Vagina (tissue), 2 donors: ENCODE measurements at places on chromosomes 6 and 20.

- DNase-seq: no peak
Measured at GRCh38 chr20:11432407-11432806, 485.3 kb upstream of the BTBD3 start.

DNA sequence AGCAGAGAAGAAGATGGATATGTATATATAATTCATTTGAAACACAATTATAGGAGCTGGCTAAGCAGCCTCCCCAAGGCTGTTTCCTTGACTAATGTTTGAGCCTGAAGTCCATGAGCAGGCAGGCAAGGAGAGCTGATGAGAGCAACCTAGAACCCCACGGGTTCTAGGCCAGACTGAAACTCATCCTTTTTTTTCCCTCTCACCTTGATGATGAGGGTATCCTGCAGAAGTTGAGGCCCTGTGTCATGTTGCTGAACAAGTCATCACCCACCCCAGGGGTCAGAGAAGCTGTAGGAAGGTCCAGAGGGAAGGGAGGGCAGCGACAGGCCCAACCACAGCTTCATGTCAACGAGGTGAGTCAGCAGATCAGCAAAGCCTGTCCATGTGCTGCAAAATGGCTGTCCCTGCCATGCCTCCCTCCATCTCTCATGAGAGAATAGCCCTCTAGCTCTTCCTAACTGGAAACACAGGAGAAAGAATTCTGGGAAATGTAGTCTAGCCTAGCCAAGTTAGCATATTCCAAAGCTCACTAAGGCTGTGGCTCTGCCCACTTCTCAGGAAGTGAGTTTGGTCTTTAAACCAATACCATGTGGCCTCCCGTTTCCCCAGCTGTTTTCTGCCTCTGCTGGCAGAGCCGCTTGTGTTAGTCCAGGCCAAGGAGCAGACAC is 91.3 kb upstream of the DTNBP1 start:
- no peak for DNase-seq

- DNase-seq: no peak
Measured at GRCh38 chr6:99522531-99522930, 7.3 kb upstream of the USP45 start.

DNA sequence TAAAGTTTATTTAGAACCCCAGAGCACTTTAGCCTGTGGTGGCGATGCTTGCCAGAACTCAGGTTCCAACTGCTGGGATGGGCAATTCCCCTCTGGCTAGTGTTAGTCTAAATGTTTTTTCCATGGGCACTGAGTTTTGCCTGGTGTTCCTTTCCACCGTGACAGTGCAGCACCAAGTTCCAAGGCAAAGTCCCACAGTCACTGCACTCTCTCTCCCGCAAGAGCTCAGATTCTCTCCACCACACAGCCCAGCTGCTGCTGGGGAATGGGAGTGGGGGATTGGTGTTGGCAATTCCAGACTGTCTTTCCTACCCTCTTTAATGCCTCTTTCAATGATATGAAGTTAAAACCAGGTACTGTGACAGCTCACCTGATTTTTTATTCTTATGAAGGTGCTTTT is 247.6 kb downstream of the ALDH8A1 start:
- DNase-seq: no peak

- DNase-seq: no peak
Measured at GRCh38 chr6:70059039-70059719, 192.8 kb downstream of the COL19A1 start.

DNA sequence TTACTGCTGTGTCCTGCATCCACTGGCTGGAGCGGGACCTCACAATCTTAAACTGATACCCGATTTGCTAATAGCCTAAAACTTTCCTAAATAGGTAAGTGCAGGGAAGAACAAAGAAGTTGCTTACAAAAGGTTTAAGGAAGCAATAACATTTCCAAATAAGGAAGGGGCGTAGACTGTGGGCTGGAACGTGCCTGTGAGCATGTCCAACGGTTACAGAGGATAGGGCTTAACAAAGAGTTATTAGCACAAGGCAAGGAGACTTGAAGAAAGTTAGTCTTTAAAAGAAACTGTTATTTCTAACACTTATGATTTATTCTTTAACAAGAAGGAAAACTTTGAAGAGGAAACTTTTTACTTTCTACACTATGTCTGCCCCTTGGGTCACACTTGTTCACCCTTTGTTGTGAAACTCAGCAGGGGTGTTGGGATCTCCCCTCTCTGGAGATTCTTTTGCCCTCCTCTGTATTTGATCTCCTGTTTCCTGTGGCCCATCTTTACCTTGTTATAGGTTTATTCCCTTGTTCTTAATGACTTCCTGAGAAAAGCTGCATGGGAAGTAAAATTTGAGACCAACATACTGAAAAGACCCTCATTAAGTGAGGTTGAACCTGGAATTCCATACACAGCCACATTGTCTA is 28.7 kb downstream of the KAT14 start:
- DNase-seq: no peak

DNA sequence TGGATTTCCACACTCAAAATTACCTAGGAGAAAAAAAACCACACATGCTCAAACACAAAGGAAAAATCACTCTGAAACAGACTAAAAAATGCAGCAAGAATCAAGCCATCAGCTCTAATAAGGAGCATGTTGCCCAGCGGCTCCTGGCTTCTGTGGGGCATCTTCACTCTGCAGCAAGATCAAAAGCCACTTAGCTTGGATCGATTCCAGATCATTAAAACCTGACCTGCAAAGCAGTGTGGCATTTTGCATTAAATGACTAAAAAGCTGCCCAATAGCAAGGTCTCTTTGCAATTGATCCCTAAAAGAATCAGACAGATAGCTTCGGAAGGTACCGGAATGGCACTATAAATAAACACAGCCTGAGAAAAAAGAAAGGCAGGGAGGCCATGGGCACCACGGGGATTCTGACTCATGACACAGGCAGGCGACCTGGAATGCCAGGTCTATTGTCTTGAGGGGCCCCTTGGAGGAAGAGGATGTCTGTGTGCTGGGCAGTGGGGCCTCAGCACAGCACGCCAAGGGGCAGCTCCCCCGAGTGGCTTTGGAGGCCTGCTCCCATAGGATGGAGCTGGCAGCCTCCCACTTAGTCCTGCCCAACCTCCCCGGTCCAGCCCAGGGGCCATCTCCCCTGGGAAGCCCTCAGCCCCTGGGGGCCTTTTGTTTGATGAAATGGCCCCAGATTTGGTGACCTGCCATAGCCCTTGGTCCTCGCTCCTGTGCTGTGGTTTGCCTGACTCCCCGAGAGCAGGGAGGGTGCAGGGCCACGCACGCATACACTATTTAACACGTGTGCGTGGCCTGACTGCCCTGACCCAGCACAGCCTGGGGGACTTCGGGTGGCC is 7.6 kb downstream of the LEMD2 start:
- no peak for DNase-seq

GRCh38 chr20:53186635-53187034 is 214.5 kb downstream of the TSHZ2 start:
- no peak for DNase-seq

DNA sequence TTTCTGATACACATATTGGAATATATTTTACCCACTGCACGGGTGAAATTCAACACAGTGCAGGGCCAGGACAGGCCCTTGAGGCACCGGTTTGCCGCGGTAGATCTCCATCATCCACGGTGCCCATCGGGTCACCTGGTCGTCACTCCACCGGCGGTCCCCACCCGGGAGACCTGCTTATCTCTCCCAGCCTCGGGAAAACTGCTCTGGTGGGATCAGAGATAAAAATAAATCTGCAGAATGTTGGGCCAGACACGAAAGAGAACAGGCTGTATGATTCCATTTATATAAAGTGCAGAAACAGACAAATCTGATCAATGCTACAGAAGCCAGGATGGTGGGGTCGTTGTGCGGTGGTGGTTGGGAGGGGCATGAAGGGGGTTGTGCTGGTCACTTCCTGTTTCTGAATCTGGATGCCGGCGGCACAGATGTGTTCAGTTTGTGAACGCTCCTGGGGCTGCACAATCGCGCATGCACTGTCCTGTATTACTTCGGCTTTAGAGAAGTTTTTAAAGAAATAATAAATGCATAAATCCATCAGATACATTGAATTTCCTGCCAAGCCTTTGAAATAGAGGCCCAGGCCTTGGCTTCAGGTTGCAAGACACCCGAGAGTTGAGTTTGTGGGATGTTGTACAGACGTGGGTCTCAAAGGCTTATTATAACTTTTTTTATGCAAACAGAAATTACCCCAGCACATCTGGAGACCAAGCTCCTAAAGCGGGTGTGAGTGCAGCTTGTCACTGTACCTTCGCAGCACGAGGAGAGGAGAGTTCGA is 54.3 kb downstream of the ANKRD60 start:
- DNase-seq: no peak

DNA sequence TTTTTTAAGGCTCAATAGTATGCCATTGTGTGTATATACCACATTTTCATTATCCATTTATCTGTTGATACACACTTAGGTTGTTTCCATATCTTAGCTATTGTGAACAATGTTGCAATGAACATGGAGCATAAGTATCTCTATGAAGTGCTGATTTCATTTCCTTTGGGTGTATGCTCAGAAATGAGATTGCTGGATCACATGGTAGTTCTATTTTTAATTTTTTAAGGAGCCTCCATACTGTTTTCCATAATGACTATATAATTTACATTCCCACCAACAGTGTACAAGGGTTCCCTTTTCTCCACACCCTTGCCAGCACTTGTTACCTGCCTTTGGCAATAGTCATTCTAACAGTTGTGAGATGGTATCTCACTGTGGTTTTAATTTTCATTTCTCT is 15.1 kb upstream of the HLA-DOA start:
- no peak for DNase-seq

GRCh38 chr6:87661016-87661415 is 41.0 kb downstream of the AKIRIN2 start:
- no peak for DNase-seq

DNA sequence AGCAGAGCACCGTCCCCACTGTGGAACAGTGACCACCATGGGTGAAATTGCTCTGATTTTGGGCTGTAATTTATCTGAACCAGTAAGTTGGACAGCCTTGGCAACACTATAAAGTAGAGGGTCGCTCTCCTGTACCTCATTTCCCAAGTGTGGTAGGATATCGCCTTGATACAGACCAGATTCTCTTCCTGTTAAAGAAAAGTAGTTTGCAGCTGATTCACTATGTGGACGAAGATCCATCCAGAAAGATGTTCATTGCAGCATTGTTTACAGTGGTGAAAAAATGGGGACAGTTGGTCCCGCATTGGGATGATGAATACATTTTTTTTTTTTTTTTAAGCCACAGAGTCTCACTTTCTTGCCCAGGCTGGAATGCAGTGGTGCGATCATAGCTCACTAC is 74.3 kb downstream of the SLX4IP start:
- no peak for DNase-seq

GRCh38 chr20:58652606-58653294 is 1.7 kb downstream of the STX16 start:
- no peak for DNase-seq

DNA sequence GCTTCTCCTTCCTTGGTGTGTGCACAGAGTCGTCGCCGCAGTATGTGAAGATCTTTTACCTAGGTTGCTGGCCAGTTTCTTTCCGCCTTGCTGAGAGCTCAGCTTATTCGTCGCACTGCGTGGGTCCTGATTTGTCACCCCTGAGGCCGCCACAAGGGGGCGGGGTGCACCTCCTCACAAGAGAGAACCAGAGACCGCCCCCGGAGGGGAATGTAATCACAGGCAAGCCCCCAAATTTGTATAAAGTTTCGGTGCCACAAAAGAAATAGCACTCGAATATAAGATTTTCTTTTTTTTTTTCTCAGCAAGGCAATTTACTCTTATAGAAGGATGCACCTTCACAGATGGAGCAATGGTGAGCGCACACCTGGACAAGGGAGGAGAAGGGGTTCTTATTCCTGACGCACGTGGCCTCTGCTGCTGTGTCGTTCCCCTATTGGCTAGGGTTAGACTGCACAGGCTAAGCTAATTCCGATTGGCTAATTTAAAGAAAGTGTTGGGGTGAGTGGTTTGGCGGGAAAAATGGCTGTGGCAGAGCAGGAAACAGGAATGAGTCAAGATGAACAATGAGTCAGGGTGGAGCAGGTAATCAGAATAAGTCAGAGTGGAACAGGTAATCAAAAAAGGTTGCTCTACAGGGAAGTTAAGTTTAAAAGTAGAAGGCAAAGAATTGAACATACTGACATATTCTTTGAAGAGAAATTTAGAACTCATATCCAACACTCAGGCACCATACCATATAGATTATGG is 19.5 kb downstream of the NCOA3 start:
- no peak for DNase-seq

- no peak for DNase-seq
Measured at GRCh38 chr6:131331151-131331550, 195.9 kb downstream of the AKAP7 start.

DNA sequence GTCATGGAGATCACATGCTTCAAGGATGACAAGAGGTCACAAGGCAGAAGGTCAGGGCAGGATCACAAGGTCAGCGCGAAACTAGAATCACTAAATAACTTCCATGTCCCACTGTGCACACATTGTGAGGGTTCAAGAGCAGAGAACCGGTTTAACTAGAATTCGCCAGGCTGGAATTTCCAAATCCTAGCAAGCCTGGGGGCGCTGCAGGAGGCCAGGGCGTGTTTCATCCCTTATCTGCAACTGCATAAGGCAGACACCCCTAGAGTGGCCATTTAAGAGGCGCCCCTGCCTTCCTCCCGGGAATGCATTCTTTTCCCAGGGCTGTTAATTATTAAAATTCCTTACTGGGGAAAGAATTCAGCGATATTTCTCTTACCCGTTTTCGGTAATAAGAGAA is 40.2 kb upstream of the SLC22A1 start:
- no peak for DNase-seq

- no peak for DNase-seq
Measured at GRCh38 chr20:25360631-25361286, 29.9 kb downstream of the ABHD12 start.

DNA sequence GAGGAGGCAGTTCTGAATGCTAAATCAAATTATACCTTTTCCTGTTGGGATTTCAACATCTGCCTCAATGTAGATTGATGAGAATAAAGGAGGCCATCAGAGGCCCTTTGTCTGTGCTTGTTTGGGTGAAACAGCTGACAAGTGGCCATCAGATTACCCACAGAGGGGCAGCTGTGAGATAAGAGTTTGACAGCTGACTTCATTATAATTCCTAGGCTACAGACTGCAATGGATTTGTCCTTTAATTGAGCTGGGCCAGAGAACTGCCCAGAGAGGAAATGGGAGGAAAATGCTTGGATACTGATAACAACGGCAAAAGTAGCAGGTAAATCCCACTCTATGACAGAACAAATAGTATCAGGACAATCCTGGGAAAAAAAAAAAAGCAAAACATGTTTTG is 649.4 kb downstream of the HDGFL1 start:
- no peak for DNase-seq

DNA sequence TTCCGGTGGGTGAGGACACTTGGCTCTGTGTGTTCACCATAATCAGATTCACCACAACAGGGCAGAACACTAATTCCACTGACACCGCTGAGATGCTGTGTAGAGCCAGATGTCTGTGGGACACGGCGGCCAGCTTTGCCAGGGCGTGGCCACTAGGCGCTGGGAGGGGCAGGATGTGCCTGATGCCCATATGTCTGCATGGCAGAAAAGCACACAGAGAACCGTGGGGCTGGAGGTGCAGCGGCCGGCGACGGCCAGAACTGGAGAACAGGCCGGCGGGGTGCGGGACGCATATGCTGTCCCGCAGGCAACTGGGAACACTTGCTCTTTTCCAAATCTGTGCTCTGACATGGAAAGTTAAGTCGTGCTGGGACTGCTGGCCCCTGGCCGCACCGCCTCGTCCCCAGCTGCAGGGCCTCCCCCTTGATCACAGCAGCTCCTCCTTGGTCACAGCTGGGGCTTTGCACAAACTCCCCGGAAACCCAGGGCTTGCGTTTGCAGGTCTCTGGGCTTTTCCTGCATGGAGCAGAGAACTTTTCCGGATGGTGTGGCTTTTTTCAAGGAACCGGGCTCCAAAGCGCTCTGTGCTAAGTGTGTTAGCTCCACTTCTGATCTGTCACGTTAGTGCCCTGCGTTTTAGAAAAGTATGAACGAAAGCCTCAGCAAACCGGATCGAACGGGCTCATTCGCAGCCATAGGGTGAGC is 31.1 kb downstream of the NTSR1 start:
- no peak for DNase-seq
